ENCODE measurements at places on chromosomes 1 and 21.

- no peak for DNase-seq
Measured at GRCh38 chr1:37797750-37798345, 4.2 kb downstream of the MANEAL start.

DNA sequence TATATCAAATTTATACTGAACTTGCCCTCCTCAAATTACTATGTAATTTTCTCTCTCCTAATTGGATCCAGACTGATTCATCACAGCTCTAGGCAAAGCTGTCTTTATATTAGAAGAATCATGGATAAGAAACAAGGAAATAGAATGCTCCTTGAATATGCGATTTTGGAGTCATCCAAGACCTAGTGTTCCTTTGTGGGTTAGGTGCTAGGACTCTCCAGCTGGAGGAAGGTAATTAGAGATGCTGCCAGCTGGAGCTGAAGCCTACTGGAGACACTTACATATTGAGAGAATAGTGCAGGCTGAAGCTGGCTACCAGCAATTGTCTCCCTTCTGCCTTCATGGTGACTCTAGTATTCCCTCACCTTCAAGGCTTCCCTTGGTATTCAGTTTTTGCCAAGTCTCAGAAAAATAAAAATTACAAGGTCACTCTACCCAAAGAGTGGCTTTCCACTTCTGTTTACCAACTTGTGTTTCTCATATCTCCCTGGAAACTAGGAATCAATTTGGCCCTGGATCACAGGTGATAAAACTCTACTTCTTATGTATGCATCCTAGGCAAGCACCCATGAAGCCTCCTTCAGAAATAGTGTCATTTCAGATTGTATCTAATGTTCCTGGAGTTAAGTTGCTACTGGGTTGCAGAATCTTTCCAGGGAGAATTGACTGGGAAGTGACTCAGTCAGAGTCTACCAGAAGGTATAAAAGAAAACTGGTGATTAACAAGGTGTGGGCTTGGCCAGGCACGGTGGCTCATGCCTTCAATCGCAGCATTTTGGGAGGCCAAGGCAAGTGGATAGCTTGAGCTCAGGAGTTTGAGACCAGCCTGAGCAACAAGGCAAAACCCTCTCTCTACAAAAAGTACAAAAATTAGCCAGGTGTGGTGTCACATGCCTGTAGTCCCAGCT is 24.4 kb upstream of the DOCK7 start:
- no peak for DNase-seq

DNA sequence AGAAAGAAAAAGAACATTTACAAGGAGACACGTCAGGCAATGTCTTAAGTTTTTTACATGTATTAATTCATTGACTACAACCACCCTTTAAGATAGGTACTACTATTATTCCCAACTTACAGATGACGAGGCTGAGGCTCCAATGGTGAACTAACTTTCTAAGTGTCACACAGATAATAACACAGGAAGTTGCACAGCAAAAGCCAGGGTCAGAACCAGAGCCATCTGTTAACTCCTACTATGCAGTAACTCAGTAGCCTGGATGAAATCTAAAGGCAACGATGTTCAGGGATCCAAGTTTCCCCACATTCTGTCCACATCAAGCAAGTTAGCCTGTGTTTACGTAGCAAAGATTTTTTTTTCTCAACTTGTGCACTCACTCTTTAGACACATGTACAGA is 371.7 kb downstream of the PTPRC start:
- DNase-seq: no peak

DNA sequence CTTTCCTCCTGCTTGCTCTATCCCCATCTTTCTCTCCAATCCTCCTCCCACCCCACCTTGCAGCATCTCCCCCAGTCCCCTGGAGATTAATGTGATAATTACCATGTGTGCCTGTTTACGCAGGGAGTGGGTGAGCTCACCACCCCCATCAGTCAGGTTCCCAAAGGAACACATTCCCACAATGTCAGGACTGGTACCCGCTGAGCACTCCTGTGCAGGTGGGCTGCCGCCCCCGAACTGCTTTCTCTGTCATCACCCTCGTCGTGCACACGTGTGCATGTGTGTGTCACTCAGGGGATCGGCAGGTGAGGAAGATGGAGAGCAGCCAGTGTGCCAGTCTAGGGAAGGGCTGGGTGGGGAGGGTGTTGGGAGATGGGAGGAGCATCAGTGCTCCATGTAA is 163.4 kb downstream of the CACNA1E start:
- no peak for DNase-seq

DNA sequence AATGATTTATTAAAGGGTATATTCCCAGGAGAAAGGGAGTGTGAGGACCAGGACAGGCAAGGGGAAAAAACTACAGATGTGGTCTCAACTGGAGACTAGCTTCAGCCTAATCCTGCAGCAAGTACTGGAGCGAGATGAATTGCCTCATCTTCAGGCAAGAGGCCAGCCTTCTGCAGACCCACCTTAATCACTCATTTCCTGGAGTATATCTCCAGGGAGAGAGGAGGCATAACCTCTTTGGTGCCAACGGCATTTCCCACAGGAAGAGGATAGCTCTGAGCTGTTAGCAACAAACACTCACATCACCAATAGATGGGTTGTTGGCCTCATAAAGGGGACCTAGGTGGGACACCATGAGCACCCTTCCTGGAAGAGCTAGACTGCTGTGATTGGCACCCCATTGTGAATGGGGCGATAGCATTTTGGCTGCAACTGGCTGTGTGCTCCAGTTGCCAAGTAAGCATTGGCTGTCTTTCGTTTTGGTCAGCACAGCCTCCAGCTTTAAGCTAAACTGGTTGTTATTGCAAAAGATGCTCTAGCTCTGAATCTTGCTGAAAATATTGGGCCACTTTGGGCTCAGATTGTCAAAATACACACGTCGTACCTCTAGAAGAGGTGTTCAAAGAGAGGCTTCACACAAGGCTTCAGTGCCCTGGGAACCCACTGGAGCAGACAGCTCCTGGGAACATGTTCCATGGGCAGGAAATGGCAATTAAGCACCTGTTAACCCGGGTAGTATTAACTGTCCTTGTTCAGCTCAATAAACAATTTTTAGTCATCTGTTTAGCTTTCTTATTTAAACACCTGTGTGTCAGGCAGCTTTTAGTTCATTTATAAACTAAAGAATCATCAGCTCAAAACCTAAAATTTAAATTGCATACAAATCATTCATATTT is 314.8 kb upstream of the C1orf87 start:
- DNase-seq: no peak

DNA sequence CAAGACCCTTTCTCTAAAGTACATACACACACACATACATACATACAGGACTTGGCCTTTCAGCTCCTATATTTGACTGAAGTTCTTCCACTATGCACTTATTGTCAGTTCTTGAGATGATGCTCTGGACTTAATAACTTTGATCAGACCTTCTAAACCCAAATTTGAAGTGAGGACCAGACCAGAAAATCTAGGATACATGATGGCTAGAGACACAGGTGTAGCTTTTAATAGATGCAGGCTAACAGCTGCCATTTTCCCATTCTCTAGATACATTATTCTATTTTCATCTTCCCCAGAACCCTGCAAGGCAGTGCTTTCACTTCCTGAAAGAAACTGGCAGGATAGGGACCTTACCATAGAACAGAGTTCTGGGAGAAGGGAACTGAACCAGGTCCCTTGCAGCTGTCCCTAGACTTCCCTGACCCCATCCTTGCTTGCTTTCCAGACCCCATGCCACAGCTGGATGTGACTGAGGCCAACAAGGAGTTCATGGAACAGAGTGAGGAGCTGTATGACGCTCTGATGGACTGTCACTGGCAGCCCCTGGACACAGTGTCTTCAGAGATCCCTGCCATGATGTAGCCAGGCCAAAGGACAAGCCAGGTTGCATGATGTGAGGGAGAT is 14.9 kb upstream of the RAB42 start:
- no peak for DNase-seq

DNA sequence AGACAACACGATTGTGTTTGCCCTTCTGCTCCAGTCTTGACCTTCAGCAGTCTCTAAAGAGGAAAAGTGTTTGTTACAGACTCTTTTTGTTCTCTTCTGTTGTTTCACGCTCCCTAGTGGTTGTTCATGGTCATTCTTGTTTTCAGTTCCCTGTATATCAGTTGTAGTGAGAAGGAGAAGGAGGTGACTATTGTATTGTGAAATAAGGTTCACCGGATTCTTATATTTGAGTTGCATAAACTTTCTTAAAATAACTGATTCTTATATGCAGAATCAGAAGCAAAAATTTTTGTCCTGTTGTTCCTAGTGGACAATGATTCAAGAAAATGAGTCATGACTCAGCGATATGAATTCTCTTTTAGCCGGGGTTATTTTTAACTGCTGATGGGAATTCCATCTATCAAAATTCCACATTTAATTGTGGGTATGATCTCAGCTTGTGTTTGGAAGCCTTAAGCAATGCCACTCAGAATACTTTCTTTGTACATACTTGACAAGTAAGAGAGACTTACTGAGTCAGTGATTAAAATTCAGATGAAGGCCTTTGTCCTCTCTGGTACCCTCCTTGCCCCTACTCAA is 152.2 kb downstream of the CLEC20A start:
- no peak for DNase-seq

DNA sequence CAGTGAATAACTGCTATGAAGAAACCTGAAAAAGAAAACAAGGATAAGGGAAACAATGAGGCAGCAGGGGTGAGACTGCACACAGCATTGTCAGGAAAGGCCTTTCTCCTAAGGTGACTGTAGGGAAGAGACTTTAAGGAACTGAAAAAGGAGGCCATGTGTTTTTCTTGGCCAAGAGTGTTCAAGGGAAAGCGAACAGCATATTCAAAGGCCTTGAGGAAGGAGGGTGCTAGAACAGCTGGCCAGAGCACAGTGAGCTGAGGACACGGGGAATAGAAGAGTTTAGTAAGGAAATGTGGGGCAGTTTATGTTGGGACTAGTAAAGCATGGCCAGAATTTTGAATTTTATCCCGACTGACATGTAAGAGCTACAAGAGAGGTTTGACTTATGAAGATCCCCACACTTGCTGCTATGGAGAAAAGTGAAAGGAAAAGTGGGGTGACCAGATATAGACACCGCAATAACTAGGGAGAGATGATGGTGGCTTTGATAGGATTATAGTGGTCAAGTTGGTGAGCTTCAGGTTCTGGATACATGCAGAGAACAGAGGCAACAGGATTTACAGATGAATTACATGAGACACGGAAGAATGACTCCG is 1.4 kb downstream of the RWDD2B start:
- DNase-seq: no peak

DNA sequence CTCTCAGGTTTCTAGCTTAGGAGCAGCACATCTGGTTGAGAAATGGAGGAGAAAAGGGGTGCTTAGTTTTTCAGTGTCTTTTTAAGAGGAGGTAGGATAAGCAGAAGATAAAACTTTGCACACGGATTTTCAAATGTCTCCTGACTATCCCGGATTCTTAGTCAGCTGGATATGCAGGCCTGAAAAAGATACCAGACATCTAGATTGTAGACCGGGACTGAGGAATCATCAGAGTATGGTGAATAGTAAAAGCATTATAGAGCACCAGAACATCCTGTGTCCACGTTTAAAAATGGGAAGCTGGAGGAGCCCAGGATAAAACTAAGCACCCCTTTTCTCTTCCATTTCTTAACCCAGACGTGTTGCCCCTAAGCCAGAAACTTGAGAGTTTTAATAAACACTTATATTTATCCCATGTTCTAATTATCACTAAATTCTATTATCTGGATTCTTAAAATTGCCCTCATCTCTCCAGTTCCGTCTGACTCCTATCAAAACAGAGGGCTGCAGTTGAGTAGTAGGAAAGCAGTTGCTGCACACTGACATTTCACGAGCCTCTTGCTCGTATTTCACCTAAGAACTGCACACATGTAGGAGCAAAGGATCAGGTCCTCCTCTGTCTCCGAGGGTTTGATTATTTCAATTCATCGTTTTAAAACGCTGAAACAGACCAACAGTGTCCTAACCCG is 609 bp downstream of the PIGK start:
- DNase-seq: no peak

DNA sequence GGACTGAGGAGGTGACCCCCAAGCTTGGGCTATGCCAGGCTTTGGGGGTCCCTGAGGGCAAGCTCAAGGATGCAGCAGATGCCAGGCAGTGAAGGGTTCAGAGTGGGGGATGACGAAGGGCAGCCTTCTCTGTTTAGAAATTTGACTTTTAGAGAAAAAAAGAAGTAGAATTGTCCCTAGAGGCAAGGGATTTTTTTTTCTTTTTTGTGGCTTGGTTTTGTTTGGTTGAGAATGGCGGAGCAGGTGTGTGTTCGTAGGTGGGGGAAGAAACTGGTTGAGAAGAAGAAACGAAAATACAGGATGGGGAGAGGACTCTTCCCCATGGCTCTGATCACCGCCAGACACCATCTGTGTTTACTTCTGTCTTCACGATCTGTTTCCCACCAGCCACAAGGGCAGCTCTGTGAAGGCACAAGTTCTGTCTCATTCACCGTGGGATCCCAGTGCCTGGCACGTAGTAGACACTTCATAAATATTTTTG is 8.2 kb downstream of the PLA2G5 start:
- DNase-seq: no peak

DNA sequence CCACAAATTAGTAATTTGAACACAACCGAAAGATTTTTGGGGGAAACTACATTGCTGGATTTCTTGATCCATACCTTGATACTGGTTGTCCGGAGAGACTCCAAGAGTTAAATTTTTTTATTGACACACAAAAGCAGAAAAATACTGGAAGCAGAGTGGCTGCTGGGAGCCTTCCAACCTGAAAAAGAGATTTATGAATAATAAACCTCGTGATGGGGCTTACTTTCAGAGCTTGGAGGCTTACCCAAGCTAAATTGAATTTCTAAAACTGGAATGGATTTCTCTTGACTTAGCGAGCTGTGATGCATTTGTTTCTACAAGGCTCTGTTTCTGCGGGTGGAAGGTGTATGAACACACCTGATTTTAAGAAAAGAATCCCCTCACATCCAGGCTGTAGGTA is 35.7 kb downstream of the PCP4 start:
- no peak for DNase-seq
